ENCODE measurements at places on chromosomes 12 and 14. TPM values are rescaled to one million over a fixed set of nuclear protein-coding genes. Genes with fewer than 3 reads are reported as not detected.

Gene DBX2
- not detected for total RNA-seq

Gene ASIC1
- total RNA-seq, result 3.7 TPM

Gene KERA
- total RNA-seq, result not detected

Gene NAV3
- 41.8 TPM for total RNA-seq

Gene GUCY2C
- not detected for total RNA-seq

Gene RAD51AP1
- total RNA-seq, result 0.43 TPM

Gene INHBC
- total RNA-seq, result not detected

Gene FOXN4
- total RNA-seq, result not detected

Gene CD163
- not detected for total RNA-seq

Gene PDE3A
- 2.2 TPM for total RNA-seq

Gene NCKAP5L
- total RNA-seq, result 11.3 TPM

Gene PTPRO
- total RNA-seq, result 0.17 TPM

Gene OR4E2
- total RNA-seq, result not detected

All from bronchial smooth muscle cell (primary cell).